ENCODE measurements at places on chromosomes 12 and 14. TPM values are rescaled to one million over a fixed set of nuclear protein-coding genes. Genes with fewer than 3 reads are reported as not detected.

- H3K27me3 ChIP-seq: no peaks in the 10 kb centered on the region
- DNase-seq: no peak
- no peaks in the 10 kb centered on the region for H3K4me1 ChIP-seq
These were observed 37.7 kb downstream of the C12orf75 start for GRCh38 chr12:105368047-105368646.

- DNase-seq: peak; percentile 89
- H3K4me1 ChIP-seq: no peaks in the 10 kb centered on the region
- H3K27ac ChIP-seq: peak overlapping the region; percentile 42
- no peak overlapping the region for H3K4me3 ChIP-seq
These were observed 8.7 kb upstream of the GPR19 start for GRCh38 chr12:12704593-12705230.

- no peak overlapping the region for H3K4me3 ChIP-seq
- H3K27ac ChIP-seq: no peak overlapping the region
- H3K4me1 ChIP-seq: no peaks in the 10 kb centered on the region
- no peaks in the 10 kb centered on the region for H3K36me3 ChIP-seq
These were observed 173.4 kb downstream of the PAWR start for GRCh38 chr12:79517363-79517762.

- H3K4me3 ChIP-seq: no peak overlapping the region
- H3K27ac ChIP-seq: no peak overlapping the region
- no peaks in the 10 kb centered on the region for H3K36me3 ChIP-seq
- no peak for DNase-seq
- H3K27me3 ChIP-seq: no peaks in the 10 kb centered on the region
These were observed 70.8 kb downstream of the BTG1 start for GRCh38 chr12:92074889-92075288.

DNA sequence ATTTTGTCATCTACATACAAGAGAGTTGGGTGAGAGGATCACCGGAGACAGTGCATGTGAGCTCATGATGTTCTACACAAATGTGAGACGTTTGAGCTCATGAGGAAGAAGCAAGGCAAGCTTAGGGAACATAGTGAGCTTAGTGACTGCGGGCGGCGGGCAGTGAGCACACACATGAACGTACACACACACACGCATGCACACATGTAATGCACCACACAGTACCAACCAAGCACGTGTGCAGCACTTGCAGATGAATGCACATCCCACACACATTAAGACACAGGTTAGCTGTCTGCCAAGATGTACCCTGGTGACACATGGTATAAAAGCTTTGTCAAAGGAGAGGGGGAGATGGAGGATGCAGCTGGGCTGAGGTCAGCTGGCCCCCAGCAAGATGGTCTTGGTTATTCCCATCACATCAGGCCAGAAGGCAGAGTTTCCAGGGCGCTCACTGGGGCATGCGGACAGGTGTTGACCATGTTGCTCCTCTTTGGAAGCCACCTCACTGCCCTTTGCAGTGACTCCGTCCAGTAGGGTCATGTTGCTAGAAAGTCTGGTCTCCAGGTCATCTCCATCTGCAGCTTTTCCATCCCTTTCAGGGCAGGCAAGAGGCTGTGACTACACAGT, 8.7 kb upstream of the CACNA2D4 start:
- H3K4me1 ChIP-seq: no peaks in the 10 kb centered on the region
- no peak overlapping the region for H3K27ac ChIP-seq
- H3K4me3 ChIP-seq: no peak overlapping the region

- no peaks in the 10 kb centered on the region for H3K27me3 ChIP-seq
- no peak overlapping the region for H3K27ac ChIP-seq
- H3K4me3 ChIP-seq: no peak overlapping the region
These were observed 18.3 kb downstream of the HAL start for GRCh38 chr12:95977764-95978305.

DNA sequence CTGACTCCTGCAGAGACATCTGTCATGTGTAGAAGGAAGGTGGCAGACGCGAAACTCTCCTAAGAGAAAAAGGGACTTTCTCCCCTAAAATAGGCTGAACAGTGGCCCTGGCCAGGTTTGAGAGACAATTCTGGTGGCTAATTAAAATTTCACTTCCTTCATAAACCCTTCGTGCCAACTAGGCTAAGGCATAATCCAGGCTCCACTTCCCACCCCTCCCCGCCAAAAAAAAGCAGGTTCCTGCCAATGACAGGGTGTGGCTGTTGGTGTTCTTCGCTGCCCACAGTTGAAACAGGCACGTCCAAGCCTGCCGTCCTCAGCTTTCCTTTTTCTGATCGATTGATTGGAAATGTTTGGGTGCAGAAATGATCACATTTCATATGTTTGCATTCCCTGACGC, 144.6 kb downstream of the GCH1 start:
- H3K36me3 ChIP-seq: no peaks in the 10 kb centered on the region
- H3K27ac ChIP-seq: no peak overlapping the region
- no peak overlapping the region for H3K4me3 ChIP-seq

GRCh38 chr12:104565606-104566243, 109.0 kb downstream of the CHST11 start:
- H3K27me3 ChIP-seq: no peaks in the 10 kb centered on the region
- no peak for DNase-seq
- no peak overlapping the region for H3K27ac ChIP-seq
- no peak overlapping the region for H3K4me3 ChIP-seq
- H3K36me3 ChIP-seq: no peaks in the 10 kb centered on the region

DNA sequence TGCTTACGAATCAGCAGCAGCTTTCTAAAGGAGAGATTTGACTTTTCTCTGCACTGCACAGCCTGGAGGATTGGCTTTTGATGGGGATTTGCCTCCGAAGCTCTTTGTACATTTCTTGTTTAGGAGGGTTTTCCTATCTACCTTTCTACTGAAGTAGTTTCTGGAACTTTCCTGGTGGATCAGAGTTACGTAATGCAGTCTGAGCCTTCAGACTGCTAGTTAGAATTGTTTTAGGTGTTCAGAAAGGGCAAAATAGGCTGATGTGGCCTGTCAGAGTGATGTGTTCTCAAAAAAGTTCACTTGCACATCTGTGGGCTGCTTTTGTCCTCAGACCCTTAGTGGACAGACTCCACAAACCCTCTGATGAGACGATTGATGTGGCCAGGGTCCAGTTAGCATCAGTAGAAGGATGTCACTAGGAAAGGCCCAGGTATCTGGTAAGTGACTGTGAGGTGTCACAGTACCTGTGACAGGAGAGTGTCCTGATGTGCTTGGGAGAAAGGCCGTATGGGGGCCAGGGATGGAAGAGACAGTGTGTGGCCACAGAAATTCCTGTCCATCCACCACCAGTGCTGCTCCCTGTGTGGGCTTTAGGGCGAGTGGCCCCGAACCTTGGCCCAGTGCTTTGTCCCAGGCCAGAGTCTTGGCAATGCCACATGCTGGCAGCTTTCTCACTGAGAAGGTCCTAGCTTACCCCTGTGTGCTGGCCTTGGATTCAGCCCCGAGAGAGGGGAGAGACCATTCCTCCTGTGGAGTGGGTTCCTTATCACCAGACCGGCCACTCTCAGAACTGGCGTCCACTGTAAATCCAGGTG, 4.4 kb upstream of the ACADS start:
- no peak overlapping the region for H3K27ac ChIP-seq
- DNase-seq: no peak
- H3K4me1 ChIP-seq: peaks cover 8% of the 10 kb centered on the region
- H3K4me3 ChIP-seq: no peak overlapping the region
- H3K36me3 ChIP-seq: peaks cover 6% of the 10 kb centered on the region

GRCh38 chr14:71465316-71465715, 466.9 kb upstream of the RGS6 start:
- DNase-seq: no peak
- H3K36me3 ChIP-seq: no peaks in the 10 kb centered on the region
- no peak overlapping the region for H3K27ac ChIP-seq
- no peaks in the 10 kb centered on the region for H3K4me1 ChIP-seq

DNA sequence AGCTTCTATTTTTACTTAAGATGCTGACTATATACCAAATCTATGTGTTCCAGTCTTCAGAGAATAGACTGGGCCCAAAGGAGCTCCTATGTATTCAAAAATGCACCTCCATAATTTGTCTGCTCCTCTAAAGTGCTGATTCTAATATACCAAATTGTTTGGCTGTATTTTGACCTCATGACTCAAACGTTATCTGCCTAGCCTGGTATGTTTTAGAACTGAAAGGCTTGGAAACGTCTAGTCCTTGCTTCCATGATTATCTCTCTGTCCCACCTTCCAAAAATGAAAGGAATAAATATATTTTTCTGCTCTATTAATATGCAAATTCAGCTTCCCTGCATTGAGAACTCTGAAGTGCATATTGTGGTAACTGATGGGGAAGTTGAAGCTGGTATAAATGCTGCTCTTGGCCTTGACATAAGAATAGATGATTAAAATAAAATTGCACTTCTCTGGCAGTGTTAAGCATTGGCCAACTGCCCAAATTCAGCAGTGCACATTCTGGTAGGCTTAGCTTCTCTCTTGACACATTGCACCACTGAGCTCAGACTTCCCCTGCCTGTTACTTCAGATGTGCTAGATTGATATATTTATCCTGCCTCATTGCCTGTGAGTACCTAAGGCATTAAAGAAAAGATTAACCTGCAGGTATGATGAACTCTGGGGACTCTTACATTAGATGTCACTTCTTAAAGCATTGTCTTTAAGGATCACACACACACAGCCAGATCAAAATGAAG, 882.3 kb downstream of the RPS29 start:
- H3K4me3 ChIP-seq: no peak overlapping the region
- H3K27ac ChIP-seq: no peak overlapping the region
- no peaks in the 10 kb centered on the region for H3K36me3 ChIP-seq

DNA sequence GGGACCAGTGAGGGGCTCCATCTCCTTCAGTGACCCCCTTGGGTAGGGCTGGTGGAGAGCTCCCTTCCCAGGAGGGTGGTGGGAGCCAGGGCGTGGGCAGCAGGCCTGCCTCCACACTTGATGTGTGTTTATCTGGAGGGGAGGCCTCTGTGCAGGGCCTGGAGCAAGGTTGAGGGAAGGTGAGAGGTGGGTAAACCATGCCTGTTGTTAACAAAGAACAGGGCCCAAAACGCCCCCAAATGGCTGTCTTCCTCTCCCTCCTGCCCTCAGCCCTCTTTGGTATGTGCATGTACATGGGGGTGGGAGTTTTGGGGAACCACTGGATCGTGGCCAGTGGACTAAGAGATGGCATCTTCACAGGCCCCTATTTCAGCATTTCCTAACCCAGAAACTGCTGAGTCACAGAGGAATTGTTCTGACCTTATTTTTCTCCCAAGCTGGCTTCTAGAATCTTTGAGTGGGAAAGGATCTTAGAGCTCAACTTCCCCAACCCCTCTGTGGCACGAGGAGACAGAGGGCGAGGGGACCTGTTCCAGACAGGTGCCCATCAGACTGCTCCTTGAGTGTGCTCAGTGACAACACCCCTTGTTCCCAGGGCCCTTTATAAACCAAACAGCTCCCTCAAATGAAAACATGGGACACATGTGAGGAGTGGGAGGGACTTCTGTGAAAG, 3.6 kb downstream of the SLC48A1 start:
- H3K27me3 ChIP-seq: no peaks in the 10 kb centered on the region
- H3K36me3 ChIP-seq: peaks cover 15% of the 10 kb centered on the region
- H3K27ac ChIP-seq: no peak overlapping the region
- DNase-seq: no peak

DNA sequence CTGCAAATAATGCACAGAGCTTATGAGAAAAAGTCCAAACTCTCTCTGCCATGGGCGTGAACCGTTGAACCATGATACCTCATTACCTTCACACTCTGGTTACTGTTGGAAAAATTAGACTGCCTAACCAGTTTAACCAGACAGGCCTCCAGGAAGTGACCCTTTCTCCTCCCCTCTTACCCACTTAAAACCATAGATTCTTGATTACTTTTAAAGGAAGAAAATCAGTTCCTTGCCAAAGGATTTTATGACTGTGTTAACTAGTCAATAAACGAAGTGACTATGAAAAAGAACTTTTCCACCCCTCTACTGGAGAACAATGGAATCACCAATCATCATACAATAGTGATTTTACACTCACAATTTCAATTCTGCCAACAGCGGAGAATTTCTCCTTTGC, 254.0 kb upstream of the ATP2B1 start:
- H3K4me1 ChIP-seq: peaks cover 7% of the 10 kb centered on the region
- H3K27me3 ChIP-seq: no peaks in the 10 kb centered on the region
- no peak overlapping the region for H3K4me3 ChIP-seq
- no peaks in the 10 kb centered on the region for H3K36me3 ChIP-seq
- DNase-seq: peak; percentile 73

- H3K4me1 ChIP-seq: no peaks in the 10 kb centered on the region
- no peaks in the 10 kb centered on the region for H3K27me3 ChIP-seq
- DNase-seq: no peak
- H3K4me3 ChIP-seq: no peak overlapping the region
- H3K36me3 ChIP-seq: no peaks in the 10 kb centered on the region
- H3K27ac ChIP-seq: no peak overlapping the region
These were observed 331.9 kb downstream of the BTG1 start for GRCh38 chr12:91813701-91814100.

DNA sequence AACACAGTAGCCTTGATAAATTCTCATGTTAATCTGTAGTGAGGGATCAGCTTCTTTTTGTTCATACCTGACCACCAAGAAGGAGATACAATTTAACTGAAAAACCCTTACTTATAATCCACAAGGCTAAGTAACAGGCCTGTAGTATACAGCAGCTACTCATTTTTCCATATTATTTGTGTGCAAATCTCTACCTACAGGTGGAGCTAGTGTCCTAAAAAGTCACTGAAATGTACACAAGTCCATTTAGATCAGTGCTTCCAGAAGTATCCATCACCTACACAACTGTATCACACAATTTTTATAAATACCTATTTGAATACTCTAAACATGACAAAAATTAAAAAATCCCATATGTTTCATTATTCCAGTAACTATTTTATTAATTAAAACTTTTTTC, 173.2 kb downstream of the SLC35F4 start:
- no peaks in the 10 kb centered on the region for H3K4me1 ChIP-seq
- peak; percentile 33 for DNase-seq
- H3K27me3 ChIP-seq: no peaks in the 10 kb centered on the region
- H3K27ac ChIP-seq: no peak overlapping the region

DNA sequence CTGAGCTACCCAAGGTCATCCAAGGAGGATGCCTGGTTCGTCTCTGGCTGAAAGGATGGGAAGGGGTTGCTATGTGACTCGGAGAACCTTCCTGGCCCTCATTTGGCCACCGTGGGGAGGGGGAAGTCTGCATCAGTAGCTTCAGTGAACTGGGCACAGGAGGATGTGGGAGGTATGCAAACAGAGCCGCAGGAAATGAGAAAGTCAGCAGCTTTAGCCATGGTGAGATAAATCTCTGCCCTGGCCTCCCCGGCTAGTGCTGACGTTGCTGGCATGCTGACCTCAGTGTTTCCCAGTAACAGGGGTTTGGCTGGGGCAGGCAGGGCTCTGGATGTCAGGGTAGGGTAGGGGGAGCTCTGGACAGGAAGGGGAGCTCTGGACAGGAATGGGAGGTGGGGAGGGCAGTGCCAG, 2.3 kb upstream of the CEBPE start:
- H3K27me3 ChIP-seq: no peaks in the 10 kb centered on the region
- H3K27ac ChIP-seq: peak overlapping the region; percentile 80
- peak; percentile 55 for DNase-seq
- no peak overlapping the region for H3K4me3 ChIP-seq

MYF6 gene
- not detected for polyA plus RNA-seq

CEBPE gene
- polyA plus RNA-seq: 0.81 TPM

CRIP1 gene
- 150 TPM for polyA plus RNA-seq

REP15 gene
- 58.8 TPM for polyA plus RNA-seq

EMC9 gene
- polyA plus RNA-seq: 34.2 TPM

DYRK2 gene
- 12.2 TPM for polyA plus RNA-seq

B3GNT4 gene
- 0.27 TPM for polyA plus RNA-seq

CCDC196 gene
- polyA plus RNA-seq: not detected

OR6C2 gene
- not detected for polyA plus RNA-seq

SPATA7 gene
- polyA plus RNA-seq: 1.3 TPM

NRIP2 gene
- not detected for polyA plus RNA-seq

OR11H6 gene
- not detected for polyA plus RNA-seq

RPS6KA5 gene
- polyA plus RNA-seq: 1.9 TPM

CFAP251 gene
- 0.67 TPM for polyA plus RNA-seq

RIMBP2 gene
- polyA plus RNA-seq: 0.27 TPM

AMN gene
- polyA plus RNA-seq: 361 TPM
